ENCODE measurements at places on chromosomes 3 and 15. TPM values are rescaled to one million over a fixed set of nuclear protein-coding genes. Genes with fewer than 3 reads are reported as not detected.

Gene LSAMP
- 3.5 TPM for total RNA-seq

GRCh38 chr3:48636149-48636655 lies 941 bp upstream of the SLC26A6 start:
- no peak for DNase-seq

Gene MYEF2
- 46.3 TPM for total RNA-seq

- DNase-seq: no peak
Measured at GRCh38 chr3:28791713-28792255, 443.2 kb upstream of the AZI2 start.

DNA sequence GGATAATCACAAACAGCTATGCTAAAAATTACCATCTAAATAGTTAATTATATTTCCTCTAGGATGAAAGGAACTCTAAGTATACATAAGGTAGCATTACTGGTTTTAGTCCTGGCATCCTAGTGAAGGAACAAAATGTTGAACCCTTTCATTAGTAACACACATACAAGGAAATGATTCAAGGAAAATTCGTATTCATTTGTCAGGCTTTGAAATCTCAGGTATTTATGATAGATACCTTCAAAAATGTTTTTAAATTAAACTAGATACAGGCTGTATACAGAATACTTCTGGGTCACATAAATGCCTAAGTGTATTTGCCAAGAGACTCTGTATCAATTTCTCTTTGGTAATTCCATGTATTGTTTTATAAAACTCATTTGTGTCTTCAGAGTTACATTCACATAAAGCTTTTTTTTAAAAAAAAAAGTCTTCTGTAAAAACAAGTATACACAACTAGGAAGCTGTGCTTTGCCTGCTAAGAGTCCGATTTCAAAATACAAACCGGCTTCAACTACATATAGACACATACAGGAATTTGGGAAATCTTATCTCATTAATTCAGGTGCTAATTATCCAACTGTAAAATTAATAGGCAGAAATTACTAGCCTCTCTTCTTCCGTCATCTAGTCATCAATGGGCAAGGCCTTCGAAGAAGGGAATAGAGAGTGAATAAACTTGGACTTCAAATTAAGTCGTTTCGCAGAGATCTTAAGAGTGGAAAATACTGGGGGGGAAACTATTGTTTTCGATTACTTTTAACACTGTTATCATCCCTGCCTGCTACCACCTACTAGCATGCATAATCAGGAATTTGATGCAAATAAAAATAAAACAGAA lies 1.3 kb downstream of the SECISBP2L start:
- DNase-seq: peak; percentile 23

Gene OSTN
- total RNA-seq: not detected

GRCh38 chr15:80031841-80032240 lies 27.6 kb upstream of the ZFAND6 start:
- DNase-seq: no peak

Gene RAD18
- 8.0 TPM for total RNA-seq

- no peak for DNase-seq
Measured at GRCh38 chr3:112136959-112137693, 4.1 kb upstream of the GCSAM start.

Gene ISLR2
- total RNA-seq: 1.1 TPM

Gene EPHB1
- total RNA-seq: 3.2 TPM

- DNase-seq: no peak
Measured at GRCh38 chr3:30843877-30844276, 50.6 kb downstream of the GADL1 start.

Gene GABRR3
- total RNA-seq: not detected

- DNase-seq: no peak
Measured at GRCh38 chr15:58352026-58352929, 79.5 kb upstream of the LIPC start.

Gene GOLGA8H
- 0.88 TPM for total RNA-seq

Gene ASB14
- not detected for total RNA-seq

- no peak for DNase-seq
Measured at GRCh38 chr15:44298878-44299277, 10.4 kb downstream of the GOLM2 start.

- no peak for DNase-seq
Measured at GRCh38 chr15:57017024-57017423, 98.6 kb downstream of the TCF12 start.

GRCh38 chr15:63051156-63052066 lies 8.9 kb downstream of the TPM1 start:
- DNase-seq: no peak

- DNase-seq: no peak
Measured at GRCh38 chr15:74301583-74302361, 65.6 kb downstream of the CCDC33 start.

Gene ZDHHC3
- 71.5 TPM for total RNA-seq

DNA sequence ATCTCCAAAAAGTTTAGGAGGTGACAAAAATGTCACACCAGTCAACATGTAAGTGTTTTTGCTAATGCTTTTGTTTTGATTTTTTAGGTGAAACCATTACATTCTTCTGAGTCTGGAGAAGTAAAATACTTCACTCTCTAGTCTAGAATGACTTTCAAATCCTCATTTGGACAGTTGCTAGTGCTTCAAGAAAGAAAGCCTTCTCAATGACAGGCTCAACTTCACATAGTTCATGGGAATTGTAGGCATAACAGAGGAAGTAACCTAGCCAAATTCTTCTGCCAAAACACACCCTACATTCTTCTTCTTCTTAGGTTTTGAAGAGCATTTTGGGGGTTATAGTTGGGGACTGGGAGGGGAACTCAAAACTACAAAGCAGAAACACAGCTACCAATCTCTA lies 29.4 kb upstream of the HEG1 start:
- DNase-seq: no peak

- DNase-seq: no peak
Measured at GRCh38 chr3:154584974-154585373, 155.0 kb upstream of the GPR149 start.

DNA sequence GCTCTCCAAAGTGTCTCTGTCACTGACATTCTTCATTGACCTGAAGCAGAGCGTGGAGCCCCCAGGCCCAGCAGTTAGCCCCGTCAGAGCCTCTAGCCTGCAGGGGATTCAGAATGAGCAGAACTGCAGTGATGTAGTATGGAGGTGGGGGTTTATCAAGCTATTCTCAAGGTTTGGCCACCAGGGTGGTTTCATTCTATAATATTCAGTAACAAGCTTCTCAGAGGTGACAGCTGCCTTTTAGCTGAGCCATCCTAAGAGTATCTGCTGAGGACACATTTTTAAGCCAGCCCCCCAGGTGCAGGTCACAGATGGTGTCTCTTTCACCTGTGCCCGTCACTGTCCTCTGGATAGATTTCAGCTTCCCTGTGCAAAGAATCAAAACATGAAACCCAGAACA lies 31.9 kb downstream of the CMTM7 start:
- no peak for DNase-seq

- no peak for DNase-seq
Measured at GRCh38 chr15:100041127-100041828, 300.5 kb downstream of the ADAMTS17 start.

GRCh38 chr3:195069501-195070251 lies 201.3 kb downstream of the XXYLT1 start:
- DNase-seq: peak; percentile 52

Gene GRM2
- total RNA-seq: 0.57 TPM

DNA sequence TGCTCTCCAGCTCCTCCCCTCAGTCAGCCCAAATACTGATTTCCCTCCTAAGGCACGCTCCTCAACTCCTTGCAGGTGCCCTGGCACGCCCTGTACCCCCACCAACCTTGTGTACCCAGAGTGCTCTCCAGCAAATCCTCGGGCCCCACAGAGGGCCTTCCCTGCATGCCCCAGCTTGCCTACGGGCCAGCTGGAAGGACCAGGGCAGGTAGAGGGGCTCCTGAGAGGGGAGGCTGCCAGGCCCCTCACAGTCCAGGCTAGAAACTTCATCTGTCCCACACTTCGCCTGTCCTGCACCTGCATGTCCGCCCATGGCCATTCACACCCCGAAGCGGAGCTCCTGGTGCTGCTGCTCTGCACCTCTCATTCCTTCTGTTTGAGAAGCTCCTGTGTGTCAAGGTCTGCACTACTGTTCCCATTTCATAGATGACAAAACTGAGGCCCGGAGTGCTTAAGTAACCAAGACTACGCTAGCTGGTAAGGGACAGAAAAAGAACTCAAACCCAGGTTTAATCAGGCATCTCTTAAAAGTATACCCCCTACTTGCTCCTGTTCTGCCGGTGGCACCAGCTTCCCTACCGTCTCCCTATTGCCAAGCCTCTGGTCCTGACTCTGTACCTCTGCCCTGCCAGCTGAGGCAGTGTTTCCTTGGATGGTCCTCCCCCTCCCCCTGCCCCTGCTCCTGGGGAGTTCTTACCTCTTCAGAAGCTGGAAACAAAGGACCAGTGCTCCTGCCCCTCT lies 35.6 kb downstream of the ZXDC start:
- peak; percentile 32 for DNase-seq

Gene BOC
- 22.2 TPM for total RNA-seq

DNA sequence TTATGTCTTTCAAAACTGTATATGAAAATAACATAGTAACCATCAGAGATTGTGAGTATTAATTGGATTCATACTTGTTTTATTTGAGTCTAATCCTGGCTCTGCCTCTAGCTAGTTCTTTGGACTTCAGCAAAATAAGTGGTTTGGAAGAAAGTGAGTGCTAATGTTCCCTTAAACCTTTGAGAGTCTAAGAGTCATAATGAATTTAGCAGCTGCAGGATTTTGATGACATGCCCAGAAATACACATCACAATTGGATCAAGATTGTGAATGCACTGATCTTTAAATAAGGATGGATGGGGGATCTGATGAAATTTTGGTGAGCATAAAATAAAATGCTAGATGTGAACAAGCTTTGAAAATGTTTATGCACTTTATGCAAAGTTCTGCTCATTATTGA lies 79.9 kb upstream of the FAM98B start:
- no peak for DNase-seq

Gene SLC26A6
- total RNA-seq: 15.4 TPM

DNA sequence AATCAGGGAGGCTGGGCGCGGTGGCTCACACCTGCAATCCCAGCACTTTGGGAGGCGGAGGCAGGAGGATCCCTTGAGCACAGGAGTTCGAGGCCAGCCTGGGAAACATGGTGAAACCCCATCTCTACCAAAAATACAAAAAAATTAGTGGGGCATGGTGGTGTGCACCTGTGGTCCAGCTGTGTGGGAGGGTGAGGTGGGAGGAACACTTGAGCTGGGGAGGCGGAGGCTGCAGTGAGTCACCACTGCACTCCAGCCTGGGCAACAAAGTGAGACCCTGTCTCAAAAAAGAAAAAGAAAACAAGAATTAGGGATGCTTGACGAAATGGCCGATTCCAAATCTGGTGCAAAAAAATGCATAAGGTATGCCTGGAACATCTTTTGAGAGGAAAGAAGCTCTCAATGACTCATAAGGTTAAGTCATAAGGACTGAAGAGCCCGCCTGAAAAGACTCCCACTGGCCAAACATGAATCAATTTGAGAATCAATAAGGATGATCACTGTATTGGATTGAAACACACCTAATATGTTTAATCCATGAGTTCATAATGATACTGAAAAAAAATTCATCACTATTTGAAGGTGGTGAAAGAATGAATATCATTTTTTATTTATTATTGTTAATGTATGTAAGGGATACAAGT lies 27.7 kb downstream of the BLM start:
- no peak for DNase-seq

DNA sequence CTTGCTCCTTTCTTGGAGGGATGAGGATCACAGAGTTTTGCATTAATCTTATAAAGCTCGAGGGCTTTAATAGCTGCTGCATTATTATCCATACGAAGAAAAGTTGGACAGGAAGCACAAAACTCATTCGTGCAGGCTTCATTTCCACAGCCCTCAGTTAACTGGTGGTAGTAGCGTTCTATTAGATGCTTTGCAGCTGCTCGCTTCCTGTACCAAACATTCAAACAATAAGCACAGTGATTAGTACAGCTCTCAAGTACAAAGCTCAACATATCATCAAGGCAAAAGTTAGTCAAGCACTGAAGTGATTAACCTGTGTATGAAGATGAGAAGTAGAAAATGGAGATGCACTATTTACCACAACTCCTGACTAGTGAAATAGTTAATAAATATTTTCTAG lies 63.3 kb downstream of the UBE3A start:
- no peak for DNase-seq

GRCh38 chr3:122409446-122409845 lies 6.4 kb downstream of the WDR5B start:
- DNase-seq: no peak

DNA sequence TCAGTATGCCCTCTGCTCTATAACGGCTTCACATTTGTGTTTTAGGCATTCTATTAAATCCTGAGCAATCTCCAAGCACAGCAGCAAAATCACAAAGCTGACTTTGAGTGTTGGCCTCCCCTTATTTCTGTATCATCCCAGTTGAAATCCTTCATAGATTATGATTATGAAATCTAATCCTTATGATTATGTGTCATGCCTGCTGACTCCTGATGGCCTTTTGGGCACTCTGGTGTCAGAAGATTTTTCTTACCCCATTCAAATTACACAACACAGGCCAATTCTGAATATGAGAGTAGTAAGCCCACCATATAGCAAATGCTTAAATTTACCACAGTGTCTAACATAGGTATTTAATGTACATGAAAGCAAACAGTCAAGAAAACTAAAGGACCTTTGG lies 34.3 kb downstream of the CDV3 start:
- no peak for DNase-seq

Gene MUC20
- 42.6 TPM for total RNA-seq

DNA sequence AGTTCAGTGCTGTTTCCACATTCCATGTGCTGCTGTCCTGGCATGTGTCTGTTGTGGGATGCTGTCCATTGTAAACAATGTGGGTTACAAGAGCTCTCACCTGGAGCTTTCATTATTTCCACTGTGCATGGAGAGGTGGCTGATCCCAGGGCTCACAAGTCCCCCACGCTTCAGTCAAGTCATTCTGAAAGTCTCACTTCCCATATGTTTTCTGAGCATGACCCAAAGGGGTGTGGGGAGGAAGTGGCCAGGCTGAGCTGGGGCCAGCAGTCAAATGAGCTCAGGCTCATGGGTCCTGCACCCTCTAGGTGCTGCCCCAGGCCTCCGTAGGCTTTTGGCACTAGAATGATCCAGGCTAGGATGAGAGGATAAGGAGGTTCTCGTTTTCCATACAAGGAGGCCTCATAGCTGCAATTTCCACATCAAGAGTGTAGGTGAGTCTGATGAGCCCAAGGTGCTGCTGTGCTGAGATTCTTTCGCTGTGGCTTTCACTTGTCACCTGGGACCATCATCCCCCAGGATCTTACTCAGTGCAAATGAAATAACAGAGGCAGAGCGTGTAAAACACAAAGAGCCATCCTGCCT lies 22.0 kb downstream of the STARD5 start:
- no peak for DNase-seq

GRCh38 chr15:74262625-74263024 lies 26.5 kb downstream of the CCDC33 start:
- no peak for DNase-seq

GRCh38 chr3:120475722-120476377 lies 25.1 kb upstream of the FSTL1 start:
- DNase-seq: no peak

- no peak for DNase-seq
Measured at GRCh38 chr3:77489216-77489615, 449.3 kb downstream of the ROBO2 start.

- no peak for DNase-seq
Measured at GRCh38 chr15:48679952-48680351, 34.4 kb upstream of the FBN1 start.
